B cell (primary cell): ENCODE measurements at places on chromosomes 2 and 18.
A peak's percentile ranks its signal among the peaks of the same experiment; 100 is the strongest.

DNA sequence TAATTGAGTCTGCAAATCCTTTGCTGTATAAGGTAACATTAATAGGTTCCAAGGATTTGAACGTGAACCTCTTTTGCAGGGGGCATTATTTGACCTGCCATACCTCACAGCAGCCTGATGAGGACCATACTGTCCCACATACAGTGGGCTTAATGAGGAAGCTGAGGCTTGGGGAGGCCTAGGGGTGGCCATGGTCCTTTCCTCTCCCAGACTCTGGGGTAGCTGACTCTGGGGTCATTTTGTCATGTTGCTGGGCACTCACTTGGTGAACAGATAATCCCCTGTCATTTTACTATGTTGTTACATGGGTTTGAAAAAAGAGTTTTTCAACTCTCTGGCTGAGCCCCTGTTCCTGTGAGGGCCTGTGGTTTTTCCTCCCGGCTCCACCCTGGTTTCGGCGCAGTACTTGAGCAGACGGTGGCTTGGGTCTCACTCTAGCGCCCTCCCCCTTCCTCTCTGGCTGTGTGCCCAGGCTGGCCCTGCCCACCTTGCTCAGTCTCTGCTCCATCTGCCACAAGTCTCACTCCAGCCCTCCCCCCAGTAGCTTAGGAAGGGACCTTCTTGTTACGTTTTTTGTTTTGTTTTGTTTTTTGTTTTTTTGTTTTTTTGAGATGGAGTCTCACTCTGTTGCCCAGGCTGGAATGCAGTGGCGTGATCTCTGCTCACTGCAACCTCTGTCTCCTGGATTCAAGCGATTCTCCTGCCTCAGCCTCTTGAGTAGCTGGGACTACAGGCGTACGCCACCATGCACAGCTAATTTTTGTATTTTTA is 21.0 kb downstream of the INPP4A start:
- DNase-seq = peak; percentile 40

- peak; percentile 34 for DNase-seq
Observed at GRCh38 chr2:53969285-53969967, 1.4 kb downstream of the PSME4 start.

GRCh38 chr2:2808551-2809058 is 477.5 kb upstream of the MYT1L start:
- no peak for DNase-seq

DNA sequence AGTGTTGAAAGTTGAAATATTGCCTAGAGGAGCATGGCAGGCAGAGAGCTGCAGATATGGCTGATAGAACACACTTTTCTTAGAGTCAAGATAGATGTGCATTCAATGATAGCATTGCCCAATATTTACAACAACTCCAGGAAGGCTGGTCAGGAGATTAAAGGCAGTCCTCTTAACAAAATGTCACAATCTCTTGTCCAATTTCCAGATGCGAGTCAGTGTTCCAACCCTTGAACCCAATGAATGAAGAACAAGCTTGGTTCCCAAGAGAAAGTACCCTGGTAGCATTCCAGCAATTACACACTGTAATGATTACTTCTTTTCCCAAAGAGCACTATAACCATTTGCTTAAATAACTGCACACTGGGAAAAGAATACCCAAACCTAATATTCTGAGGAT is 839.4 kb upstream of the VRK2 start:
- no peak for DNase-seq

GRCh38 chr2:232891621-232892071 is 21.6 kb downstream of the SNORC start:
- no peak for DNase-seq

GRCh38 chr2:178394859-178395258 is 56.1 kb downstream of the PRKRA start:
- DNase-seq = no peak

- no peak for DNase-seq
Observed at GRCh38 chr2:222430681-222431080, 6.3 kb downstream of the SGPP2 start.

GRCh38 chr18:33440060-33441043 is at the start of gene CCDC178:
TSS of gene CCDC178 (minus strand) at chr18:33440721. CDS start at chr18:33412088, 28,633 bp downstream.
- DNase-seq = no peak

DNA sequence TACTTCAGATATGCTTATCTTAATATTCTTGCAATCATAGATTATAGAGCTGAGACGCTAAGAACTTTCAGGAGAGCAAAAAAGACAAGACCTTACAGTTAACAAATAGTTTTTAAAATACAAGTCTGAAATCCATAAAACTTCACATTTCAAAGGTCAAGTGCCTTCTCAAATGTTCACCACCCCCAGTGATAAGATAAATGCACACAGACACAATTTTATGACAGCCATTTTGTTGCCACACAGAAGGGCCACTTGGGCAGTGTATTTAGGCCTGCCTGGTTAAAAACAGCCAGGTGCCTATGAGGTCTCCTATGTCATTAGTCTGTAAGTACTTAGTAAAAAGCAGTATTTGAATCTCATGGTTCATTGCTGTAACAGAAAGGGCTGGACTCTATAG is 8.1 kb upstream of the PSTPIP2 start:
- DNase-seq = no peak

DNA sequence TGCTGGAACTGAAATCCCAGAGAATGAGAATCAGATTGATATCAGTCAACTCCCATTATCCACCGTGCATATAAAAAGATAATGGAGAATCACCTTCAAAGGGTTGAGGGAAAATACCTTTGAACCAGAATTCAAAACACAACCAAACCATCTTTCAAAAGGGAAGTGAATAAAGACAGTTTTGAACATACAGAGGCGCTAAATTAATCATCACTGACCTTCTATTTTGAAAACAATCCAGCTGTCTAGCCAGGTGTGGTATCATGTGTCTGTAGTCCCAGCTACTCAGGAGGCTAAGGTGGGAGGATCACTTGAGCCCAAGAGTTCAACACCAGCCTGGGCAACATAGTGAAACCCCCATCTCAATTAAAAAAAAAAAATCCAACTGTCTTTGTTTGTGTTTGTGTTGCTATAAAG is 63.6 kb downstream of the TRABD2A start:
- peak; percentile 35 for DNase-seq

- no peak for DNase-seq
Observed at GRCh38 chr18:65230311-65230710, 520.5 kb upstream of the CDH7 start.

DNA sequence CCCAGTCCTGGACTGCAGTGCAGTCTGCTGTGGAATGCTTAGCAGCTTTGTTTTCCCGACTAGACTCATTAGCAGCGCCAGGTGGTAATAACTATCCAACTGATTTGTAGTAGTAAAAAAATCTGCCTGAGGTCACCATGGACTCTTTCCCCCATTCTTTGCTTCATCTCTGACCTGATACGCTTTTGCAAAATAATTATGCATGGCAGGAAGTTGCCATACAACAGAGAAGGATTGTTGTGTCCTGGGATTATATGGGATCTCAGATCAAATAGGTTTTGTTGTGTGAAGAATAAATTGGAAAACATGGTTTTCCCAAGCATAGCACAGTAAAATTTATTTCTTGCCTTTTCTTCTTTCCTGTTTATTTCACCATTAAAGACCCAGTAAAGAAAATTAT is 72.4 kb upstream of the ATP5MC3 start:
- DNase-seq = no peak

DNA sequence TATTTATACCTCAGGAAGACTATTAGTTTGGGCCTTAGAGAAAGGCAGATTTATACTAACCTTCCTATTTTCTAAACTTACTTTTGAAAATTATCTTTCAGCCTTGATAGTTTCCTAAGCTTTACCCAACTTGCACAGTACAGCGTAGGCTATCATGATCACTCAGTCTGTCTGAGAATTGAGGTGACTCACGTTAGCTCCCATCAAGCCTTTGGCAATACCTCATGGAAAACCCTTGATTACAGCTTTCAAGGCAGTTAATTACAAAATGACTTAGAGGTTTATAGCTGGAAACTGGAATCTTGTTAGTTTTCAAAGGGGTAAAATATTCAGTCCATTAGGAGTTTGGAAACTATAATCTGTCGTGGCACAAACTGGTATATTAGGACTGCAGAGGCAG is 26.4 kb upstream of the ARMC9 start:
- DNase-seq = no peak

DNA sequence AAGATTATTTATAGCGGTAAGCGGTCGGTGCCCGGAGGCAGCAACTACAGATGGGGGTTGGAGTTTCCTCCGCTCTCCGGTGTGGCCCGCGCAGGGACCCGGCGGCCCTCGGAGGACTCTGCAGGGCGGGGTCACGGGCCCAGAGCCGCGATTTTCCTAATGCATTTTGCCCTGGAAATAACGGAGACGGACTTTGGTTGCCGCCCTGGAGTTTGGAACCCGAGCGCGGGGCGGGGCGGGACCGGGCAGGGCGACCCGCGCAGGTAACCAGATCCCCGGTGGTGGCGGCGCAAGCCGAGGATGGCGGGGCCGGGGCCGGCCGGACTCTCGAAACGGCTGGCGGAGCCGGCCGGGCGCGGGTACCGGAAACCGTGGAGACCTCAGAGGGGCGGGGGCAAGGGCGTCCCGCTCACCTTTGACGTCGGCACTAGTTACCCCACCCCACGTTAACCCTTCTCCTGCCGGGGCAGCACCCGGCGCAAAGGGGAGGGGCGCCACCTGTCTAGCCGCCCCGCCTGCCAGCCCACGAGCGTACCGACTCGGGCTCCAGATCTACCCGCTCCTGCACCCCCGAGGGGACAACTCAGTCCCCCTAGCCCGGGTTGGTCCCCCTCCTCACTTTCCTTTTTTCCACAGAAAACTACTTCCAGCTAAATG is 2.9 kb downstream of the CYP26B1 start:
- no peak for DNase-seq

DNA sequence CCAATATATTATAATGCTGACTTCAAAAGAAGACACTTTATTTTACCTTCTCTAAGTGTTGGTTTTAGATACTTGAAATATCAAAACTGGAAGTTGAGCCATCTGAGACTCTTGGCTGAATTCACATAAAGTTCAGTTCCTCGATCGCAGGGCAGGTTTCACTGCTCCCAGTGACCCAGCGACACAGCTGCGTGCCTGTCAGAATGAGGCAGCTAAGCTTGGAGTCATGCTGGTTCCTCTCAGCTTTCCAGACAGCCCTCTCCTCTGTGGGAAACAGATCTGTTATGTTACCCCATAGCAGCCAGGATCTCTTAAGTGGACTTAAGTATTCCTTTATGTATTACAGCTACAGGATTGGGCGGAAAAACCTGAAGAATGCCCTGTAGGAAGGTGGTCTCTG is 142.8 kb upstream of the ALPP start:
- no peak for DNase-seq
